Kidney epithelial cell (primary cell): ENCODE measurements at places on chromosomes 6 and 20.

DNA sequence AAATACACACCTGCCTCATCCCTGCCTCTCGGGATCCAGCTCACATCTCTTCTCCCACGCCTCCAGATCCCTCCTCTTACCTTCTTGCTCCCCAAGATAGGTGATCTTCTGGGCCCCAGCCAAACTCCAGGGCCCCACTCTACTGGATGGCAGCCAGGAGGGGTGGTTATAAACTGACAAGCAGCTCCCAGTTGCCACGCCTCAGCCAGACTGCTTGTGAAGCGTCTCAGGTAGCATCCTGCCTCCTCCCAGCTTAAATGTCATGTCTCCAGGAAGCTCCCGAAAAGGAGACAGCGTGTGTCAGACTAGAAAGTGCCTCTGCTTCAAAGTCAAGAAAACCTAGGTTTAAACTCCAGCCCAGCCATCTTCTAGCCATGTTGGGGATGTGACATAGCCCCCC lies 114.1 kb downstream of the LRFN2 start:
- DNase-seq = no peak

- DNase-seq = no peak
Observed at GRCh38 chr20:15867899-15868298, 705.3 kb downstream of the KIF16B start.

DNA sequence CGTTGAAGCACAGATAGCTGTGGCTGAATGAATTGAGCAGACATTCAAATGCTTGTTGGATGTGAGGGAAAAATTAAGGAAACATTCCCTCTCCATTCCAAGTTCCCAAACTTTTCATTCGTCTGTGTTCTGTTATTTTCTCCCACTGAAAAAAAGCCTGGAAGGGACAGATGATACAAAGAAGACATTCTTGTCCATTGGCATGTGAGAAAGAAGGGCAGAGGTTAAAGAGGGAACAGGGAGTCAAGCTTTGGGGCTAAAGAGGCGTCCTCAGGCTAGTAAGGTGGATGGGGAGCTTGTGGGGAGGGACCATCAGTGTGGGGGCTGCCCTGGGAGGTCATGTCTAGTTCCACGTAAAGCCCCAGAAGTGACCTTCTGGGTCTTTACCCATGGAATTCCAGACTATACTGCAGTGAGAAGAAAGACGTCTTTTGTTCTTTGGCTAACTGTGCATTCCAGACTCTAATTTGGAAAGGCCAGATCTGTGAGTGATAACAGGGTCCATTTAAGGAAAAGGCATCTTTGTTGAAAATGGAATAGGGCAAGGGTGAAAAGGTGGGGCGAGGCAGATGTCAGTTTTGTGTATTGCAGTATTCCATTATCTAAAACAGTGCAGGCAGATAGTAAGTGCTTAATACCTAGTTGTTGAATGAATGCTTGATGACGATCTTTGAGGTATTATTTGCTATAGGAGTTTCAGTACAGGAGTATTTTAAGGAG lies 117.5 kb downstream of the SOX4 start:
- DNase-seq = no peak

DNA sequence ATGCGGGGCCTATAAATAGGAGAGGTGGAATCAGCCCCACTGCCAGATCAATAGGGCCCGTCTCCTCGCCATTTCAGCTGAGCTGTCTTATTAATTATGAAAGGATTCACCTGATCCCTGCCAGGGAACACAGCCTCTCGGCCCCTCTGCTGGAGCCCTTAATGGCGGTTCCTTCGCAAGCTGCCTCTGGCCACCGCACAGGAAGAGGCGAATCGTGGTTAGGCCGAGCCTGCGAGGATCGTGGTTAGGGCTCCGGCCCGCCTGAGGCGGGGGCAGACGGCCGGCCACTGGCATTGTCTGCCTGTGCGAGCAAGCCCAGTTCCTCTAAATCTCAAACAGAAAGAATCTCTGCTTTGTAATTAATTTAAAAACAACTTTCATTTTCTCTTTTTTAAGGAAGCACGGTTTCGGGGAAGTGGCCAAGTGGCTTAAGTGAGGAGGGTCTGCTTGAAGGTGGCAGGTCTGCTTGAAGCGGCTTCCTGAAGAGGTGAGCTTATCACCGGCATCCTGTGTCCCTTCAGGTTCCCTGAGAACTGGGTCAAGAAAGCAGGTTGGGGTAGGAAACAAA lies 9.2 kb downstream of the NRN1 start:
- no peak for DNase-seq

- DNase-seq = no peak
Observed at GRCh38 chr6:105881608-105882007, 204.5 kb upstream of the PRDM1 start.

DNA sequence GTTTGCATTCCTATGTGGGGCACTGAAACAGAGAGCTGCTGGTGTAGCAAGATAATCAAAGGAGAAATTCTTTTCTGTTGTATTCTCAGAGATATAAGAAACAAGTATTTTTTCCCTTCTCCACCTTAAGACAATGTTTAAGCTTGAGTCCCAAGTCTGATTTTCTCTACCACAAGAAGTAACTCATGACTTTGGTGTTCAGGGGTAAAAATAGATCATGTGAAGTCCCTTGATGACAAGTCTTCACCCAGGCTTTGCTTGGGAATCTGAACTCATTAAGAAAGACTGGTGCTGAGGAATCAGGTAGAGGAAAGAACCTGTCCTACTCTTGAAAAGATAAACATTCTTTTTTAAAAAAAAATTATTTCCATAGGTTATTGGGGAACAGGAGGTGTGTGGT lies 205.6 kb downstream of the ALDH8A1 start:
- no peak for DNase-seq

- no peak for DNase-seq
Observed at GRCh38 chr6:116938305-116938704, 61.3 kb downstream of the RFX6 start.

DNA sequence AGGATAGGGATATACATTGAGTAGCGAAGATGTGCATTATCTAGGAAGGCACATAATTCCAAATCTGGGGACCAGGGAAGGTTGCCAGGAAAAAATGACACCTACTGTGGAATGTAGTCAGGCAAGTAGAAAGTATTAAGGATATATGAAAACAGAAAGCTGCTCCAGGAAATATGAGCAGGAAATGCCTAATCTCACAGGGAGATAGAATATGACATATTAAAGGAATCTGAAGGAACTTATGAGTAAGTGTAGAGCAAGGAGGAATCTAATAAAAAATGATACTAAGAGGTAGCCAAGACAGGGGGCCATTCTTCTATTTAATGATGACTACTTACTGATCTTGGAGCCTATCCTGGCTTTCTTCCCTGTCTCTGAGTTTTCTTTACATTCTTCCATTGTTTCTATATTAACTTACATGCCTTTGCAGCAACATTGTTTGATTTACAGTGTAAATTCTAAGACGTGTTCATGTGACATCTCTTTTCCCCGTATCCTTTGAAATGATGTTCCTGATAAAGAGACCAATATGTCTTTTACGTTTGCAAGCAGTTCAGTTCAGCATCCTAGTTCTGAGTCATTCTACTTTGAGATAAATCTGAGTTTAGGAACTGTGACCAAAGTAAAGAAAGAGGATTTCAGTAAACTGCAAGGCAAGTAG lies 58.6 kb downstream of the TINAG start:
- DNase-seq = no peak

GRCh38 chr20:9867196-9867980 lies 28.5 kb upstream of the PAK5 start:
- no peak for DNase-seq

DNA sequence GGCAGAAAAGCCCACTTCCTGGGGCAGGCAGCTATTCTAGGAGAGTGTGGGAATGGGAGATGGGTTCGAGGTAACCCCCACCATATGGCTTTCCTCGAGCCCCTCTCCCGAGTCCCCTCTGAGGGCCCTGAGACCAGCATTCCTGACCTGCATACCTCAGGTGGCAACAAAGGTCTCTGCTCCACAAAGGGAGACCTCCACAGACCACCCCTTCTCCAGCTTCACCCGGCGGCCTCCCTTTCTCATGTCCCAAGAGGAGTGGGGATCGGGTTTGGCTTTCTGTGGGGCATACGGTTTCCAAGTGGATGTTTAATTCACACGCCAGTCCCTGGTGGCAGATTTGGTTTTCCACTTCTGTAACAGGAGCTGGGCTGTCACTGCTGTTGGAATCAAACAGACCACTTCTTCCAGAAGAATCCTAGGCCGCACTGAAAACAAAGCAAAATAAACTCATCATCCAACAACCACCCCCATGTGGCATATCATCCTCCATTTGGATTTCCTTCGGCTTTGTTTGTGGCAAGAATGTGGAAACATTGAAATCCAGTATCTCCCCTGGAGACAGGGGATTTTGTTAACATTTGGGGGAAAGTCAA lies 83.2 kb downstream of the DLL1 start:
- DNase-seq = no peak

- DNase-seq = no peak
Observed at GRCh38 chr6:6912817-6913744, 194.7 kb upstream of the RREB1 start.

- DNase-seq = no peak
Observed at GRCh38 chr6:48101290-48101689, 9.7 kb downstream of the PTCHD4 start.

- no peak for DNase-seq
Observed at GRCh38 chr20:46308258-46309157, at the start of gene CDH22. Gene CDH22, minus strand, starts transcription at chr20:46308498. Its CDS starts 57,204 bp downstream, at chr20:46251294.

DNA sequence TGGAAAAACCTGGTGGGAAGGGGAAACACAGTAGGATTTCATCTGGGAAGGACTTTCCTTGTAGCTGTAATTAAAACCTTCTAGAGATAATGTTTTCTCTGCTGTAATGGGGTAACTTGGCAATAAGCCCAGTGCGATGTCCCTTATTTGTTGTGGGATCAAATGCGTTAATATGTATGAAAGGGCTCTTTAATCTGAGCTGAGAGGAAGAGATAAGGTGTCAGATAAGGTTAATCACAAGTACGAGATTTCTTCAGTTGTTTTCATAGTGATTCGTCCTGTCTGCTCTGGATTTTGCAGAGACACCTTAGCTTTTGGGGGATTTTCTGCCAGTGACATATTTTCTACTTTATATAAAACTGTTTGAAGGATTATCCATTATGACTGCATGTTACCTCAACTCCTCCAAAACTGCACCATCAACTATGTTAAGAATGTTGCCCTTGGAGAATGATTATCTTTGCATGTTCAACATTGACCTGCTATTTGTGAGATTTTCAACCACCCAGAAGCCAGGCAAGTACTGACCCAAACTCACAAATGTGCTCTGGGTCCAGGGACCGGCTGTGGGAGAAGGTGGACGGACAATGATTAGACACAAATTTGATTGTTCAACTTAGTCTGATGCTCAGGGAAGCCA lies 21.2 kb upstream of the ELOVL5 start:
- no peak for DNase-seq

- no peak for DNase-seq
Observed at GRCh38 chr20:38748861-38749149, 545 bp downstream of the ACTR5 start.

GRCh38 chr6:797479-798077 lies 104.6 kb upstream of the EXOC2 start:
- DNase-seq = no peak

DNA sequence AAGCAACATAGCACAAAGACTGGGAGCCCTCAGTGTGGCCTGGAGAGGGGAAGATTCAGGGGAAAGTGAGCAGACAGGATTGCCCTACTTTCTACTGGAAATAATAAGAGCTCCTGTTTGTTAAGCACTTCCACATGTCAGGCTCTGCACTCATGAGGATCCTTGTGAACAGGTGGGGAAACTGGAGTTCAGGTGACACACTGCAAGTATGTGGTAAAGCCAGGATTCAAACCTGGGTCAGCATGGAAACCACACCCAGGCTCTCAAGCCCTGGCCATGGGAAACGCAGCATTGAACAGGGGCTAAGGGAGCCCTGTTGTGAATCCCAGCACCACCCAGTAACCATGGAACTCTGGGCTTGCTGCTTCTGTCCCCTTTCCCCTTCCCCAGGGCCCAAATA lies 42.8 kb upstream of the ID1 start:
- DNase-seq = no peak

DNA sequence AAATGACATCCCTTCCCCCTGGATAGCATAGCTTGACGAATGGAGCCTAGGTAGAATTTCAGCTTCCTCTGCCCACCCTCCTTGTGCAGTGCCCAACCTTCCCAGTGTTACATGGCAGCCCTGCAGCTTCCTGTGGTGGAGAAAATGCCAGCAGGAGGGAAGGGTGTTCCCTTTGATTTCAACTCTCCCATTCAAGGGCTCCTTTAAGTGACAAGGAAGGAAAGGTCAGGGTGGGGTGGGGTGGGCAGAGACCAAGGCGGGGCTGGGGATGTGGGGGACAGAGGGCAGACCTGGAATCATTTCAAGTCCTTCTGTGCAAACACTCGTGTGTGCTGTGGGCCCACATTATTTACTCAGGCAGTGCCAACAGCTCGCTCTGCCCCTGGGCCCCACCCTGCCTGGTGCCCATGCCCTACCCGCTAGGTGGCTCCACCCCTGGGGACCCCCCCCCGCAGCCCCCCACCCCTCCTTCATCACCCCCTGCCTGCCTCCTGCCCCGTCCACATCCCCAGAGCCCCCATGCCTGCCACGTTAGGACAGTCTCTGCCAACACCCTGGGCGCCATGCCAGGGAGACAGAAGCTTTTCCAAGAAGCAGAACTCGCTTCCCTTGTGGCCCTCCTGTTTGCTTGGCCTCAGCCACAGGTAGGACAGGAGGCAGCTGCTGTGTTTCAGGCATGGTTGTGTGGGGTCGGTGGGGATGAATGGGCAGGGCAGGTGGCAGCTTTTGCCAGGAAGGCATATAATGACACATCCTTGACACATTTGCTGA lies 9.4 kb downstream of the SPDEF start:
- DNase-seq = no peak

DNA sequence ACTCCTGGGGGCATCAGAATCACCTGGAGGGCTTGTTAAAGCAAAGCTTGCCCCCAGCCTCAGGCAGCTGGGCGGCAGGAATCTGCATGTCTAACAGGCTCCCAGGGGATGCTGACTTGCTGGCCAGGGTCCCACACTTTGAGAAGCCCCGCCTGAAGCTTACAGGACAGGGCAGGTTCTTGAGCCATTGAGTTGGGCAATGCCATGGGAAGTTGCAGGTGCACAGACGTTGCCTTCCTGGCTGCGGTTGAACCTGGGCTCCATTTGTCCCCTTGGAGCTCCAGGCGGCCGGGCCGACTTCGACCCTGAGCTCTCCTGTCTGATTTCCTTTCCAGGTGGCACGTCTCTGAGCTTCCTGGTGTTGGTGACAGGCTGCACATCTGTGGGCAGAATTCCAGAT lies 46.8 kb downstream of the SYNJ2 start:
- no peak for DNase-seq

GRCh38 chr6:130825772-130826441 lies 1.3 kb upstream of the SMLR1 start:
- no peak for DNase-seq

DNA sequence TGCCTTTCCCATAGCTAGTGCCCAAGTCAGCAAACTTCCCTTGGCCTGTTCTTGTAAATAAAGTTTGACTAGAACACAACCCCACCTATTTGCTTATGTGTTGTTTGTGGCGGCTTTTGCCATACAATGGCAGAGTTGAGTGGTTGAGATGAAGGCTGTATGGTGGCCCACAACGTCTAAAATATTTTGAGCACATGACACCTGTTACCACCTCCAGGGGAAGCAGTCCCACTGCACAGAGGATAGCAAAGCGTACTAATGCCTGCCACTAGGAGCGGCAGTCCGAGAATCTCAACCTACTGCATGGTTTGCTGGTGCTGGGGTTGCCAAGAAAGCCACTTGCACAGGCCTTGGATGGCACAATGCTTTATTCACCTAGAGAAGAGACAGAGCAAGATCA lies 58.6 kb downstream of the TGM2 start:
- DNase-seq = no peak

GRCh38 chr6:29720863-29721262 lies 2.4 kb upstream of the HLA-F start:
- DNase-seq = no peak

- DNase-seq = no peak
Observed at GRCh38 chr6:19898141-19898740, 61.1 kb downstream of the ID4 start.
